ENCODE measurements at places on chromosomes 3 and 15.

- ATAC-seq = no peak
Measured at GRCh38 chr15:78047761-78048627, 29.5 kb downstream of the TBC1D2B start.

- ATAC-seq = no peak
Measured at GRCh38 chr15:25718597-25718996, 144.5 kb downstream of the ATP10A start.

GRCh38 chr15:45199136-45199810 is 11.5 kb upstream of the SHF start:
- ATAC-seq = peak; percentile 20

DNA sequence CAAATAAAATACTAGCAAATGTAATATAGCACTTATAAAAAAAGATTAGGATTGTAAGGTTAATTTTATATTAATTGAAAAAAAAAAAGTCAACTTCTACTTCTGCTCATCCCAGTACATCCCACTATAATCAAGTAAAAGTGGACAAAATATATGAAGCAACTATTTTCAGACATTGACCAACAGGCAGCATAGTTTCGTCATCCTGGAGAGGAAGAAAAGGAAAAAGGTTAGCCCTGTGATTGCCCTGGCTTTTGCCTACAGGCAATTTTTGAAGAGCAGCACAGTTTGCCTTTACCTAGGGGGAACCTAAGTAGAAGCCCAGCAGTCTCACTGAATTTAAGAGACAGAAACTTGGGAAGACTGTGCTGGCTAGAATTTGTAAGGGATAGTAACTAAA is 52.2 kb upstream of the ACTC1 start:
- ATAC-seq = no peak

DNA sequence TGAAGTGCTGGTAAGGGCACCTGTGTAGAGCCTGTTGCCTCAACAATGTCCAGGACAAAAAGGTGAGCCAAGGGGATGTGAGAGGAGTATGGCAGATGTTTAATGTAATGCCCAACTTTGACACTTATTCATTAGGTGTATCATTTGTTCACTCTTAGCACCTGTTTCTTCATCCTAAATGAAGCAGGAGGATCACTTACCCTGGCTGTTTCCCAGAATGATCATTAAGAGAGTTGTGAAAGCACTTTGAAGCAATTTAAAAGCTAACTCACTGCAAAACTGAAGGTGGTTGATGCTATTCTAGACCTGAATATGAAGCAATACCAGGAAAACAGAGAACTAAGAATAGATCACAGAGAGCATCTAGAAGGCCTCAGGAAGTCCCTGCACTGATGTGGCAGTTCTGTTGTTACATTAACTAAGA is 3.4 kb upstream of the HHLA2 start:
- peak; percentile 71 for ATAC-seq

All from activated T-helper 17 cell treated with anti-CD3 and anti-CD28 coated beads, Interleukin-2, amount 50 U/mL, for 72 hours (primary cell).